Muscle of leg (tissue), 16 donors: ENCODE measurements at places on chromosomes 7 and 10. TPM values are rescaled to one million over a fixed set of nuclear protein-coding genes. Genes with fewer than 3 reads are reported as not detected.

GRCh38 chr10:45253183-45253914 lies 62.1 kb downstream of the OR13A1 start:
- no peak for DNase-seq

- no peak for DNase-seq
Measured at GRCh38 chr7:11430841-11431240, 401.2 kb downstream of the THSD7A start.

MKI67 gene
- 52.3 TPM for polyA plus RNA-seq

SCD gene
- 9.8 TPM for polyA plus RNA-seq

SMO gene
- 53.6 TPM for polyA plus RNA-seq
